ENCODE measurements at places on chromosomes 3 and 15.

DNA sequence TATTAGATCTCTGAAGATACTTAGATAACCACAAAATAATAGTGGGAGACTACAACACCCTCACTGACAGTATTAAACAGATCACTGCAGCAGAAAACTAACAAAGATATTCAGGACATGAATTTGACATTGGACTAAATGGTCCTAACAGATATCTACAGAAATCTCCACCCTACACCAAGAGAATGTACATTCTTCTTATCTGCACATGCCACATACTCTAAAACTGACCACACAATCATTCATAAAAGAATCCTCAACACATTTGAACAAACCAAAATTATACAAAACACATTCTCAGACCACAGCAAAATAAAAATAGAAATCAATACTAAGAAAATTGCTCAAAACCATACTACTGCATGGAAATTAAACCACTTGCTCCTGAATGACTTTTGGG lies 116.3 kb downstream of the DTWD1 start:
- no peak for DNase-seq

DNA sequence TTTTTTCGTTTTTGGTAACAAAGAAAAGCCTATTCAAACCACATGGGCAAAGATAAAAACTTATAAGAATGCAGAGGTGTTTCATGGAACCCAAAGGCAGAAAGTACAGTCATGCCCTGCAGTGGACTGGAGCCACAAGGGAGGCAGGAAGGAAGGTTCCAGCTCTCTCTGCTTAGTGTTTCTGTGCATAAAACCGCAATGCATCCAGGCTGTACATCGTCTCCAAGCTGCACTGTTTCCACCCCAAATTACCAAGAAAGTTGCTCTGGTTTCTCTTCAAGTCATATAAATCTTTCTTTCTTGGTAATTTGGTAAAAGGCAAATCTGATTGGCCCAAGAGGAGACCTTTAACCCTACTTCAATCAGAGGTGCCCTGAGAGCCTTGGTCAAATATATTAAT lies 15.8 kb downstream of the TRAT1 start:
- DNase-seq, result no peak

- no peak for DNase-seq
Measured at GRCh38 chr15:41334293-41335120, 1.8 kb downstream of the NUSAP1 start.

DNA sequence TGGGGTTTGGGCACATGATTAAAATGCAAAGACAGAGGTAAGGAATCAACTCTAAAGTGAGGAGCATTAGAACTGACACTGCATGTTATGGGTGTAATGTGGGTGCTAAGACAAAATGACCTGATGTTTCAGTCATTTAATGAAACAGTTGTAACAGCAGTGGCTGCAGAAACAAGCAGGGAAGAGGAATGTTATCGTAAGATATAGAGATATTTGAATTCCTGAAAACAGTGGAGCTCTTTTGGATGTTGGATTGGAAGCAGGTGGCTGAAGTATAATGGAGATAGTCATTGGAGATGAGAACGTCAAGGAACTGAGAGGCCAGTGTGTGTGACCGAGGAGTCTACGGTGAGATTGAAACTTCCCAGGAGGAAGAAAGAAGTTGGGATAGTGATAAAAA lies 1065.2 kb downstream of the ZPLD1 start:
- DNase-seq, result no peak

DNA sequence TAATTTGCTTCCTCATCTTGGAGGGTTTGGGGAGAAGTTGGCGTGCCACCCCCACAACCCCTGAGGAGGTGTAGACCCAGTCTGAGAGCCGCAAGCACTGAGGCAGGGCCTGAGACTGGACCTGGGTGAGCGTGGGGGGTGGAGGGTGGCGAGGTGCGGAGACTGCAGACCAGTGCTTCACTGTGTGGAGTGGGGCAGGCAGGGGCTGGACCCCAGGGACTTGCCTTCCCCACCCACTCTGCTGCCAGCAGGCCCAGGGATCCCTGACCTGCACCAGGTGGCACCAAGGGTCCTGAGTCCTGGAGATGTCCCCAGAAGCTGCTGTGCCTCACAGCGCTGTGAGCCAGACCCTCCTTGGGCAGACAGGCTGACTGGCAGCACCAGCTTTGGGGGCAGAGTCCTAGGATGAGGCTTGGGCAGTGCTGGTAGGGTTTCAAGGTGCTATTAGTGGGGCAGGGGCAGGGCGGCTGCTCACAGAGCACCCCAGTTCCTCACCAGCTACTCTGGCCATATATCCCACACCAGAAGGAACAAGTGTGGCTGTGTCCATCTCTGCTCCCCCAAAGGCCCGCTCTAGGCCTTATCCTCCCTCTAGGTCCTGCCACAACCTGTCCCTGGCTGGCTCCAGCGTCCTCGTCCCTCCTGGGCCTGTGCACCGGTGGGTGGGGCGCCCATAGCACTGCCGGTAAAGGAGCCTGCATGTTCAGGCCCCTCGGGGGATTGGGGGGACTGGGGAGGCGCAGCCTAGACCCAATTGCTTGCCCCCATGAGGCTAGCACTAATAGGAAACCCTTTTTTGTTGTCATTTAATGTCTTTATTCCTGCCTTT lies 11.8 kb downstream of the ZBTB47 start:
- DNase-seq, result no peak

GRCh38 chr15:93178371-93178770 lies 89.4 kb upstream of the RGMA start:
- no peak for DNase-seq

GRCh38 chr15:52005748-52006701 lies 13.0 kb upstream of the MAPK6 start:
- DNase-seq, result no peak

DNA sequence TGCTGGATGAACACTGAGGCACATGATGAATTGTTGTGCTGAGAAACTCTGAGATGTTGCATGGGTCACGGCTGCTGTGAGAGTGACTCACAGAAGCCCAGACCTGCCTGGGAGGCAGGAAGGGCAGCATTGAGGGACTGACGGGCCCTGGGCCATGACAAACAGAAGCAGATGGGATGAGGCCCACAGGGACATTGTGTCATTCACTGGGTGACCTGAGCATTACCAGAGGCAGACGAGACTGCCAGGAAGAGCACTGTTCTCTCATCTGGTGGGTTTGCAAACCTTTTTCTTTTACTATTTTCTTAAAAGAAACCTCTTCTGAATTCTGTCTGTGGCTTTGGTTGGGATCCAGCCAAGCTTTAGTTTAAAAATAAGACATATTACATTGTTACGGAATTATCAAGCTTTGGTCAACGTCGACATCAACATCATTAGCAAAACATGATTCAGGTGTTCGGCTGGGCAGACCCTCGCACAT lies 67.8 kb downstream of the BDH1 start:
- DNase-seq, result no peak

DNA sequence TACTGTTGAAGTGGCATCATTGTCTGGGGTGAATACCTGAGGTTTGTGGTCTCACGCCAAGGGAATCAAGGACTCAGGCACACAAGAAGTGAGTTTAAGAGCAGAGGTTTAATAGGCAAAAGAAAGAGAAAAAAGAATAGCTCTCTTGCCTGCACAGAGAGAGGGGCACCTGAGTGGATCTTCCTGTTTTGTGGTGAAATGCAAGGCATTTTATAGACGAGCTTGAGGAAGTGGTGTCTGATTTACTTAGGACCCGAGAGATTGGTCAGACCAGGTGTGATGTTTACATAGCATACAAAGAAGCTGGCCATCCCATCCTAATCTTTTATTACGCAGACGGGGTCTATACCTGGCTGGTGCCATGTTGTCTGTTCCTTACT lies 13.2 kb downstream of the CCR5 start:
- DNase-seq, result no peak

GRCh38 chr3:51621091-51621892 lies 49.8 kb upstream of the TEX264 start:
- DNase-seq, result no peak

All from stimulated activated CD8-positive, alpha-beta memory T cell treated with anti-CD3 and anti-CD28 coated beads, Interleukin-7, amount 100 ng/mL, for 1 hour (primary cell).